CD4-positive, alpha-beta T cell treated with Interleukin-6 for 4 hours (primary cell): ENCODE measurements at places on chromosomes 12 and 14.

GRCh38 chr14:46487582-46488350, 163.8 kb downstream of the RPL10L start:
- no peak for DNase-seq

DNA sequence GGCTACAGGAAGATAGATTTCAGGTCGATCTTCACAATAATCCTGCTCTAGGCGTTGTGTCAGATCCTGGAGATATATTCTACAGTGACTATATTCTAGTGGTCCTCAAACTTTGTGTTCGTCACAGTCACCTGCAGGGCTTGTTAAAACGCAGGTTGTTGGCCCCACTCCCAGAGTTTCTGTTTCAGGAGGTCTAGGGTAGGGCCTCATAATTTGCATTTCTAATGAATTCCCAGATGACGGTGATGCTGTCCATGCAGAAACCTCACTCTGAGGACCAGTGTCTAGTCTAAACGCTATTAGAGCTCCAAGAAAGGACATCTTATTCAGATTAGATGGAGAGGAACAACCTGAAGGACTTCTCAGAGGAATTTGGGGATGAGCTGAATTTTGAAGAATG, 13.2 kb upstream of the SLC6A13 start:
- no peak for DNase-seq

DNA sequence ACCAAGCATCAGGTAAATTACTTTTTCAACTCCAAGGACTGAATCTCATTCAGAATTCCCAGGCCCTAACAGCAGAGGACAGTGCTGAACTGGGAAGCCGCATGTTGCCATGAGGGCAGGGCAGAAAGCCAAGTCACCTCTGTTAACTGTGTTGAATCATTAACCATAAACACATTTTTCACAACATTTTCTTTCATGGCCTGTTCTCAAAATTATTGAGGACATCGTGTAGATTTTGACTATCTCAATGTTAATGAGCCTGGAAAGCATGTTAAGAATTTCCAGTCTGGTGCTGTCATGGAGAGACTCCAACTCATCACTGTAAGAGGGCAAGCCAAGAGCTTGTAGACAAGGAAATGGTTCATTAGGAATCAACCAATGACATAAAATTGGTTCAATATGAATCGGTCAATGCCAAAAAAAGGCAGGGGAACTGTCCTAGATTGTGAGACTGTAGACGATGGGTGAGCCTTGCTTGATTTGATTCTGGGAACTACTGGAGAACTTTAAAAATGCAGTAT, 33.7 kb downstream of the CPM start:
- no peak for DNase-seq

DNA sequence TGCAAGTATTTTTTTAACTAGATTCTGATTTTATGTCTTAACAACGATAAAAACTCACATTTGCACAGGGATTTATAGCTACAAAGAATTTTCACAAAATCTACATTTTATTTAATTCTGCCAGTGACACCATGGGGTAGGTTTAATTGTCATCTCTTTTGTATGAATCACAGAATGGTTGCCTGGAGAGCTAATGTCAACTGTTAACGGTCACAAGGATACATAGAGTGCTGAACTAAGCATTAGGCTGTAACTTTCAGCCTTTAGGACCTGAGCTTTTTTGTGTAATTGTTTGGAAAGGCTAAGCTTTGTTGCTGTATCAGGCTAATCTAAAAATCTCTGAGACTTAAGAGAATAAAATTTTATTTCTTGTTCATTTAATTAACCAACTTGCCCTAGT, 465.3 kb upstream of the TBX3 start:
- no peak for DNase-seq

- DNase-seq, result no peak
Measured at GRCh38 chr12:10747730-10748129, 24.6 kb upstream of the YBX3 start.

- DNase-seq, result no peak
Measured at GRCh38 chr12:110157539-110157938, 33.4 kb downstream of the IFT81 start.

GRCh38 chr14:23862513-23862912, 91.1 kb upstream of the DHRS4 start:
- no peak for DNase-seq

GRCh38 chr12:126337556-126338441, 1272.6 kb downstream of the AACS start:
- DNase-seq, result no peak

DNA sequence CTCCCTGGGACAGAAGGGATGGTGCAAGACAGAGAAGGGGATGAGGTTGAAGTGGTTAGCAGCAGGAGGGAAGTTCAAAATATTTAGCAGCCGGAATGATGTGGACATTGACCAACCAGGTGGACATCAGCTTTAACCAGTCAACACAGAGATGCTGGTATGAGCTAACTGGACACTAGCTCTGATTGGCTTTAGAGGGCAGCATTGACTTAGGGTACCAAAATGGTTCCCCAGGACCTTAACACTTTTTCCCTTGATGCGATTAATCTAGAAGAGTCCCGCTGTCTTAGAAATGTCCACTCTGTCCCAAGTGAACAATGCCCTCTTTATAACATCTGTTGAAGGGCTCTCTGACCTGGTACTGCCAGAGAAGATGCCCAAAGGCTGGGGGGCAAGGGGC, 134.0 kb upstream of the GSC start:
- DNase-seq, result no peak

DNA sequence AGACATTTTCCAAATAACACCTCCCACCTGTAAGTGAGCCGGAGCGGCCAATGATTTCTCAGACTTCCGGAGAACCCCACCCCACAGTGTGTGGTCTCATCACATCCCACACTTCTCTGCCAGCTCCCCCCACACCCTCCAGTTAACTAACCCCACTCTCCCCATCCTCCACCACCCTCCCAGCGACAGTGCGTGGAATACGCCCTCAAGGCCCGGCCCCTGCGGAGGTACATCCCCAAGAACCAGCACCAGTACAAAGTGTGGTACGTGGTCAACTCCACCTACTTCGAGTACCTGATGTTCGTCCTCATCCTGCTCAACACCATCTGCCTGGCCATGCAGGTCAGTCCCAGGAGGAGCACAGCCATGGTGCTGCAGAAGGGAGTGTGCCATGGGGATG, 184.4 kb upstream of the FKBP4 start:
- DNase-seq, result no peak
